Right renal pelvis (tissue), 4 donors: ENCODE measurements at places on chromosomes 6 and 20. TPM values are rescaled to one million over a fixed set of nuclear protein-coding genes. Genes with fewer than 3 reads are reported as not detected.

GRCh38 chr6:41222513-41222912 is 5.6 kb upstream of the TREML4 start:
- no peak for DNase-seq

GRCh38 chr6:42179945-42180313 is 6.8 kb downstream of the GUCA1A start:
- DNase-seq, result no peak

Gene SLC26A8
- 0.25 TPM for polyA plus RNA-seq

DNA sequence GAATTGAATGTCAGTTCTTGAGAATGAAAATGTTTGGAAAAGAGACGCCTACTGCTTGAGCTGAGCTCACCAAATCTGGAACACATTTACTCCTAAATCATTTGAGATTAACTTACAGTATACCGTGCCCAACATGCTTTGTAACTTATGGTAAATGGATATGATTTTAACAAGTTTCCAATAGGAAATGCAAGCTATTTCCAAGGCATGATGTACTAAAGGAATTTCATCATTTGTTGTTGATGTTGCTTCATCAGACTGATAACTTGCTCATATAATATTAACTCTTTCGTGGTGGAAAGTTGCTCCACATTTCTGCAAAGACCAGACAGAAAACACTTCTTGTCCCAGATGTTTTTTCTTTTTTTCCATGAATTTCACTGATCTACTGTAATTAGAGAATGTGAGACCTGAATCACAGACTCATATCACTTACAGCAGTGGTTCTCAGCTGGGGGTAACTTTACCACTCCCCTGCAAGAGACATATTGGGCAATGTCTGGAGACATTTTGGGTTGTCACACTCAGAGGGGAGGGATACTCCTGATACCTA is 116.6 kb upstream of the TRAF3IP2 start:
- no peak for DNase-seq

Gene TCP1
- polyA plus RNA-seq, result 279 TPM

DNA sequence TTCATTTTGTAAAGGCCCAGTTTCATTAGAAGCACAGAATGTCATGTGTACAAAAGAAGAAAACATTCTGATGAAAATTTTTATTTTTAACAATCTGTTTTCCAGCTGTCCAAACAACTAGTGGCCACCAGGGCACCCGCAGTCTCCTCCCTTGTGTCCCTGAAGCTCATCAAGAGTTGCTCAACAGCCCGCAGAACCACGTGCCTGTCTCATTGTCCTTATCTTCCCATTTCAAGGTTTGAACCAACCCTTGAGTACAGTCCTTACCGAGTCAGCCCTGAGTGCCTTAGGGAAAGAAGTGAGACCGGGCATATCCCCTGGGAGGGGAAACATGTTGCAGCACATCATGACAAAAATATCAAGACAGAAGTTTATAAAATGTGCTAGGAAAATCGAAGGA is 15.9 kb upstream of the ZNF133 start:
- DNase-seq, result no peak

DNA sequence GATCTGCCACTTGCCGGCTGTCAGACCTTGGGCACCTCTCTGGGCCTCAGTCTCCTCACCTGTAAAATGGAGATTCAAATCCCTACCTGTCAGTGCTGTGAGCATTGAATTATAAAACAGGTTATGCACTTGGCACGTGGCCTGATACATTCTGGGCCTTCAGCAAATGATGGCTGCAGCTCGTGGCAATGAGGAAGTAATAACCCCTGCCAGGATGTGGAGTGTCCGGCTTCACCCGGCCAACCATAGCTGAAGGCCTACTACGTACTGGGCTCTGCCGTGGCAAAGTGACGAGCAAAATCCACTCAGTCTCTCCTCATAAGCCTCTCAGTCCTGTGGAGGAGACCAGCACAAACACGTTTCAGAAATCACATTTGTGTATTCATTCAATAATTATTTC is 10.9 kb upstream of the VSTM2L start:
- DNase-seq, result no peak

DNA sequence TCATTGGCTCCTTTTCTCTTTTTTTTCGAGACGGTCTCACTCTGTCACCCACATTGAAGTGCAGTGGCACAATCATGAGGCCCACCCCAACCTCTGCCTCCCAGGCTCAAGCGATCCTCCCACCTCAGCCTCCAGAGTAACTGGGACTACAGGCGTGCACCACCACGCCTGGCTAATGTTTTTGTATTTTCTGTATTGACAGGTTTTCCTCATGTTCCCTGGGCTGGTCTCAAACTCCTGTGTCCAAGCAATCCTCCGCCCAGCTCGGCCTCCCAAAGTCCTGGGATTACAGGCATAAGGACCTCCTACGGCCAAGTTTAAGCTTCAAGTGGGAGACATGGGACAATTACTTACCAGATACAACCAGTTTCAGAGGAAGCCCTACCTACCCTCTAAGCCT is 9.4 kb upstream of the POU5F1 start:
- DNase-seq, result no peak

DNA sequence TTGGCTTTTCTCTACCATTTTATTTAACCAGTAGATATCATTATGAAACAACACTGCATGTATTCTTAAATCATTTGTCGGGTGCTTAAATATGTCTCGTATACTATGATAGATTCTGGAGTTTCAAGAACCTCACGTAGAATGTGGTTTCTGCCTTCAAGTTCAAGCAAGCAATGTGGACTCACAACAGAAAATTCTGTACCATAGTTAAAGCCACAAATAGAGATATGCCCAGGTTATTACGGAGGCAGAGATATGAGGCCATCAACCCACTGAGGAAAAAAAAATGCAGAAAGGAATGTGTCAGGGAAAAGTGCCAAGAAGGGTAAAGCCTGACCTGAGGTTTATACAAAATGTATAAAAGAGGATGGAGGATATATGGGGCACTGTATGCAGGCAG is 109.9 kb downstream of the GFRAL start:
- no peak for DNase-seq

- no peak for DNase-seq
Observed at GRCh38 chr6:114052141-114052540, 81.2 kb upstream of the HDAC2 start.

Gene SNAP25
- polyA plus RNA-seq, result 7.4 TPM

Gene EFCAB8
- 0.06 TPM for polyA plus RNA-seq

DNA sequence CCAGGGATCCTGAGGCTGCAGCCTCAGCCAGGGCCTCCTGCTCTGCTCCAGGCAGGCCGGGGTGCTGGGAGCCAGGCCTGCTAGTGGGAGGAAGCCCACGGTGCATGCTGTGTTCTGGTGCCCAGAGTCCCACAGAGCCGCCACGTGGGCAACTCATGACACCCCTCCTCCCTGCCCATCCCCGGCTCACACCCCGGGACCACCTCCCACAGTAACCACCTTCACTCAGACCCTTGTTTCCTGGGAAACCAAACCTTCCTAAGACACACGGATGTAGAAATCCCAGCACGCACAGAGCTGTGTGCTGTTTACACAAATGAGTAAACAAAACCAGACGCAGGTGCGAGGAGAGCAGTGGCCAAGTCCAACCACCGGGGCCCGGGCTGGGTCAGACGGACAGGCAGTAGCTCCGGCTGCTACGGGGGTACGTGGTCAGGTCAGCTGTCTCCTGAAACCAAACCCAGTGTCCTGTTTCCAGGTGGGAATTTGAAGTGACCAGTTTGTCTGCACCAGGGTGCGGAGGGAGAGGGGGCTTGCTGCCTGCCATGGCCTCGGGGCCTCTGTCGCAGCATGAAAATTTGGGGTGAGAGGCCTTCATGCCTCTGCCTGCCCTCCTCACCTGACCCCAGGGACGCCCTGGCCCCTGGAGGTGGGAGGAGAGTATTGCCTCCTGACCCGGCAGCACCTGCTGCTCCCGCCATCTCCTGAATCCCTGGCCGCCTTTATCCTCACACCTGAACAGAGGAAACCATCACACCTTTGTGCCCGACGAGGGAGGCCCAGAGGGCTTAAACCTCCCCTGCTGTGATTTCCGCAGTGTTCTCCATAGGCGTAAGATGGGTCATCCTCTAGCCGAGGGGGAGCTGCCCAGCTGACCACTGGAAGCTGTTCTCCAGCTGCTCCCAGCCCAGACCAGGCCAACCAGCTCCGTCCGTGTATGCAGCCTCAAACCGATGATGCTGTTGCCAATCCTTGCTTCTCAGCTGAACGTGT is 52.0 kb upstream of the SMOC2 start:
- DNase-seq, result no peak

- no peak for DNase-seq
Observed at GRCh38 chr6:53707108-53707897, 41.7 kb upstream of the KLHL31 start.

Gene EEF1A2
- polyA plus RNA-seq, result 3.8 TPM

DNA sequence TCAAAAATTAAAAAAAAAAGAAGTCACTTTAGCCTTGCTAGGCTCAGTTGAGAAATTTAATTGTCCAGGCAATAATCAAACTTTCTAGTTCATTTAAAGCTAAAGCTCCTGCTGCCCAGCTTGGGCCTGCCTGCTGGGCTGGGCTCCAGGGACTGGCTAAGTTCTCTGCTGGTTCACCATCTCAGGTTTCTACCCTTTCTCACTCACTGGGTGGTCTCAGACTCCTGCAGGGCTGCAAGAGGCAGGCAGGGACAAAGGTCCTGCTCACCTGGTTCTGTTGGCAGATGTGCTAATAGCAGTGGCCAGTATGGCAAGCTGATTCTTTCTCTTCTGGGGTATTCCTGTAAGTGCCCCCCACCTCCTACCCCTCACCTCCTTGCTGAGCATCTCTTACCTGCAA is 21.2 kb upstream of the RTF2 start:
- DNase-seq, result no peak

DNA sequence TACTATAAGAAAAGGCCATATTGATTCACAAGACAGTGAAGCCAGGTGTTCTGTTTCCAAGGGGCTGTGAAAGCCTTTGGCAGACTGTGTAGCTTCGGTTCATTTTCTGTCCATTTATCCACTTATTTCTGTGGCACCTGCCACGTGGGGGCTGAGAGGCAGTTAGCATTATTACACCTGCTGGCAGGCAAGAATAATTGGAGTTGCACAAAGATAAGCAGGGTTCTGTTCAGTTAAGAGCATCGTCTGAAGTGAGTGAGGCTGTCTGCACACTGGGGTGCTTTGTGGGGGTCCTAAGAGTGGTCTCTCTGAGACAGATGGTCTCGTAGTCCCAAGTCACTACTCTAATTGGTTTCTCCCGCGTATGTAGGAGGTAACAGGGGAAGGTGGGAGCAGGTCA is 60.6 kb upstream of the CCN6 start:
- DNase-seq, result no peak

DNA sequence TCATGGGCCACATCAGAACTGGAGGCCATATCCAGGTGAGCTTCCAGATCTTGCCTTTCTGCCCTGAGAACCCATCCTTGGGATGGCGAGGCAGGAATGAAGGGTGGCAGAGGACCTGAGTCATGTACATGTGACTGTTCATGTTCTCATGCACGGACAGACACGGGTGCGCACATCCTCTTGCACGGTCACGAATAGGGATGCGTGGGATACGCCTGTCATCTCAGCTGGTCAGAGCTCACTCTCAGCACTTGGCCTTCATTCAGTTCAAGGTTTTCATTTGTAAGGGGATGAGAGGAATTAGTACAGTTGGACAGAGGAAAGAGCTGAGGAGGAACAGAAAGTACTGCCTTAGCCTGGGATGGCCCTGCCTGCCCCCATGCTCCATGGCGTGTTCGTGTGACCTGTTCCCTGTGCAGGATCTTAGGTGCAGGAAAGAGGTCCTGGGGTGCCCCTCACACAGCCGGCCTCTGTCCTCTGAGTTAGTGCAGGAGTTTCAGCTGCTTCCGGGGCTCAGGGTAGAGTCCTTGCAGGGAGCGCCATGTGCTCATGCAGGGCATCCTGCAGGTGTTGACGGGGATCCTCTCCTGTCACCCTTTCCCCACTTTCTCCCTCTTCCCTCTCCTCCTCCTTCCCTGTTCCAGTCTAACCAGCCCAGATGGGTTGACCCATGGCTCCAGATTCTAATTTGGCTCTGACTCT is 173.4 kb downstream of the DTNBP1 start:
- no peak for DNase-seq

GRCh38 chr6:87909849-87910248 is 137.8 kb upstream of the SPACA1 start:
- no peak for DNase-seq

DNA sequence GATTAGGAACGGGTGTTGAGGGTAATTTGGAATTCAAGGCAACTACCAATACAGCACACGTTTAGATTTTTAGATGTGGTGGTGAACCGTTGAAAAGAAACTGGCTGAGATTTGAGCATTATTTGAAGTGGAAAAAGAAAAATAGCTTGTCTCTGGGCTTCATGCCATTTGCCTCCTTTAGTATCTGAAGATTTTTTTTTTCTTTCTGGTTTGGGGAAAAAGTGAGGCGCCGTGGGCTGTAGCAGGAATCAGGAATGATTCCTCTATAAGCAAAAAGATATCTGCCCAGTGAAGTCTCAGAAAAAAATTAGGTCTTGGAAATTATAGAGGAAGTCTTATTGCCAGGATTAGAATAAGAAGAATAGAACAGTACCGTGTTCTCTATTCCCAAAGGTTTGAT is 88.5 kb downstream of the RPS12 start:
- DNase-seq, result no peak

- no peak for DNase-seq
Observed at GRCh38 chr6:158762787-158763433, 56.3 kb downstream of the EZR start.
